ENCODE measurements at places on chromosomes 7 and 10.

- no peak for DNase-seq
Observed at GRCh38 chr10:43208147-43209073, 58.5 kb downstream of the RASGEF1A start.

DNA sequence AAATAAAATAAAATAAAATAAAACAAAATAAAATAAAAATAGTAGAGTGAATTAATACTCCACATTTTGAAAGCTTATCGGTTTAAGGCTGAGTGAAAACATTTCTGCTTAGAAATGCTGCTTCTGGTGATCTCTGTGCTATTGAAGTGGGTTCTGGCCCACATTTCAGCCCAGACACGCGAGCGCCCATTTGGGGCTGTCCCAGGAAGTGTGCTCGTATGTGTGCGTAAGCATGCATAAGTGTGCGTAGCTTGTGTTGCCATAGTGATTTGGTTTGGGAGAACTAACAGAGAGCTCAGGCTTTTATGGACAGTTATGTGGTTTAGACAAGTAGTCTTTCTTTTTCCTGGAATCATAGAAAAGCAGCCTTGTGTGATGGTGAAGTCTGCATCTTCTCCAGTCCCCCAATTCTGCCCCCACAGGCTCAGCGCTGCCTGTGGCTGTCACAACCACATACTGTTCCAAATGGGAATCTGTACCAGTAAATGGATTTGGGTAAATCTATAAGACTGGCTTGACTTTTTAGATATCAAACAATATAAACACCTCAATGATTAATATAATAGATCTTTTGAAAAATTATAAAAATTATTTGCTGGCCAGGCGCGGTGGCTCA is 29.8 kb upstream of the PURB start:
- DNase-seq = no peak

- DNase-seq = peak; percentile 50
Observed at GRCh38 chr7:84509522-84509921, 314.9 kb upstream of the SEMA3A start.

- DNase-seq = no peak
Observed at GRCh38 chr10:79404690-79405131, 40.7 kb downstream of the ZCCHC24 start.

DNA sequence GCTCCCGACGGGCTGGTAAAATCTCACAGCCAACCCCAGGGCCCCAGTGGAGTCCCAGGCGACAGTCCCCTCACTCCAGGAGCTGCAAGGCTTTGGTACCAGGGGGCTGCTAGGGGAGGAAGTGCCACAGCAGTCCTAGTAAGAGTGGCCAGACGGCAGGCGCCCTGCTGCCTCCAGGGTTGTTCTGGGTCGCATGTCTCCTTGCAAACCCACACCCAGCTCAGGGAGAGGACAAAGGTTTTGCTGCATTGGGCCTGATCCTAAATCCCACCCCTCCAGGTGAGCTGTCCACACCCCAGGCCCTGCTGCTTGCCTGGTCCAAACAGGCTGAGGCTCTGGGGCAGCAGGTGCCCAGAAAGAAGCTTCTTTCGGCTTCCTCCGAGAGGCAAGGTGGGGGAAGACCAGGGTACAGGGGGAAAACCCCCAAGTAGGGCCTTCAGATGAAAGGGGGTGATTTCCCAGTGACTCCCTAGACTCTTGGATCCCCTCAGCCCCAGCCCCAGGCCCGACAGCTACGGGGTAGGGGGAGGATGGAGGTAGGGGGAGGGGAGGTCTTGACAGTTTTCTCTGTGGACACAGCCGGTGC is 4.2 kb upstream of the KCP start:
- no peak for DNase-seq

DNA sequence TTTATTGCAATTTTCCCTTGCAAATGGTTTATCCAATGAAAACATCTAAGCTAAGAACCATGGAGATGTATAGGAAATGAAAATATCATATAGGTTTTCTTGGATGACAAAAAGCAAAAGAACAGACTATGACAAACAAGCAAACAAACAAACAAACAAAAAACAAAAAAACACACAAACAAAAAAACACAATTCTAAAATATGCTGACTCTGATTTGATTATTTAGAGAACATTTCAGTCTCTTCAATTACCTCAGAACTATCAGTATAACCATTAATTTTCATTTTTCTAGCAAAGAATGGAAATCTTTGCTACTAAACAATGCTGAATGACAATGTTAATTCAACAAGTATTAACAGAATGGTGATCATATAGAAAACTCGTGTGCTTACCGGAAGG is 369.5 kb upstream of the LRRN3 start:
- DNase-seq = no peak

- DNase-seq = no peak
Observed at GRCh38 chr7:18445483-18445882, 50.1 kb upstream of the HDAC9 start.

- peak; percentile 7 for DNase-seq
Observed at GRCh38 chr7:93461350-93461749, 113.2 kb downstream of the CALCR start.

GRCh38 chr7:50450590-50451032 is 461 bp upstream of the FIGNL1 start:
- no peak for DNase-seq

DNA sequence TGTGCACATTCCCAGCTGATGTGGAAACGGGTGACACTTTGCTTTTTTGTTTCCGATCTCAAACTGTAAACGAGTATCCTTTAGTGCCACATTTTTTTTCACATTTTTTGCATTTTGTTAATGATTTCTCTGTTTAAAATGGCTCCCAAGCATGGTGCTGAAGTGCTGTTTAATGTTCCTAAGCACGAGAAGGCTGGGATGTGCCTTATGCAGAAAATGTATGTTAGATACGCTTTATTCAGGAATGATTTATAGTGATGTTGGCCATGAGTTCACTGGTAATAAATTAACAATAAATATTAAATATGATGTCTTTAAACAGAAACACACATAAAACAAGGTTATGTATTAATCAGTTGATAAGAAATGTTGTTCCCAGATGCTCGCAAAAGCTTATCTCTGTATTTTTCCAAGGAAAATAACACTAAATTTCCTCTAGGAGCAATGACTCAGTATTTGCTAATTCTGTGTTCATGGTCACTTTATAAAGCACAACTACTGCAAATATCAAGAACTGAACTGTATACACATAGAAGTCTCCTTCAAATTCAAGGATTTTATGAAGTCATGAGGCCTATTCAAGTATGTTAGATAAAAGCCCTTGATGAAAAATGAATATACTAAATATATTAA is 305.9 kb upstream of the SMIM30 start:
- DNase-seq = no peak

GRCh38 chr10:104589871-104590270 is 51.2 kb upstream of the SORCS3 start:
- DNase-seq = peak; percentile 11

DNA sequence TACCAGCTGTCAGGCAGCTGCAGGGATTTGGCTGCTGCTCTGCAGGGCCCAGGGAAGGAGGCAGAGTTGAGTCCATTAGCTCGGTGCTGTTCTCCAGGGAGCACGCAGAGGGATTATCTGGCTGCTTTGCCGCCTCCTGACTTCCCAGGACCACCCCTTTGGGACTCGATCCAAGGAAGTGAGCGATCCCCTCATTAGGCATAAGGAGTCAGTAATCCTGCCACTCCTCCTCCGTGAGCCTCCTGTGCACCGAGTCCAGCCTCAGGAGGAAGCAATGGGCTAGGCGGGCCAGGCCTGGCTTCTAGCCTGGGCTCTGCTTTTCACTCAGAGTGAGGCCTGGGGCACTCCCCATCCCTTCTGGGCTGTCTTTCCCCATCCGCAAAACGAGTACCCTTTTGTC is 417.9 kb downstream of the RPS24 start:
- DNase-seq = no peak

DNA sequence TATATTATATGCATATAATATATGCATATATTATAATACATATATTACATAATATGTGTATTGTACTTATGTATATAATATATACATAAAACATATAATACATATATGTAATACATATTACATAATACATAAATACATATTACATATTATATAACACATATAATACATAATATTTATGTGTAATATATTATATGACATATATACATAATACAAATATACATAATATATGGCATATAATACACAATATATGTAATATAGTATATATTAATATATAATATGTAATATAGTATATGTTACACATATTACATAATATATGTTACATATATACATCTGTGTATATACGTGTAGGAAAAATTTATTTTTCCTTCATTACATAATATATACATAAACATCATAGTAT is 63.4 kb downstream of the SGMS1 start:
- no peak for DNase-seq

GRCh38 chr7:69937097-69937496 is 338.8 kb downstream of the AUTS2 start:
- DNase-seq = no peak

DNA sequence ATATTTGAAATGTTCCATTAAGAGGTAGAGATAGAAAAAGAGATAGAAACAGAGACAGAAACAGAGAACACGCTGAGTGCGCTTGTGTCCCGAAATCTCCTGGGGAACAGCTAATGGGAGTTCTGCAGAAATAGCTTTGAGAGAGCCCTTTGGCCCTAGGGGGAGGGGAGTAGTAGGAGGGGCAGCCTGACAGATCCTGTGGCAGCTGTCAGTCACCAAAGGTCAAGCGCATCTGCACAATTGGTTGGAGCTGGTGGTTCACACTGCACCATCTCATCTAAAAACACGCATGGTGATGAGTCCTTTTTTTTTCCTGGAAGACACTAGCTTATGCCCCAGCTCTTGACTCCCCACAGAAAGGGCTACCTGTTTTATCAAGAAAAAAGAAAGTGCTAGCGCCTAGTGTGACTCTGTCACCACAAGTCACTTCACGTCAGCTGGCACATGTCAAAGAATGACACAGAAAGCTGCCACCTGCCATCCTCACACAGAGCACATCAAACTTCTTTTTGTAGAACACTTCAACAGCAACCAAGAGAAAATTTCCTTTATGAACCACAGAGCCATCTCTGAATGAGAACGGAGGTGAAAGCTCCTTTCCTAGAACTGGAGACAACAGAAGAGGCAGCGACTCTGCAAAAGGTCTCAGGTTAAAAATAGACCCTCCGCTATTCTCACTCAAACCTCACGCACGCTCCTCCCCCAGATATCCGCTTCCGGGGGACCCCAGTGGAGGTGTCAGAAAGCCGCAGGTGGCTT is 125.7 kb downstream of the GFRA1 start:
- no peak for DNase-seq

DNA sequence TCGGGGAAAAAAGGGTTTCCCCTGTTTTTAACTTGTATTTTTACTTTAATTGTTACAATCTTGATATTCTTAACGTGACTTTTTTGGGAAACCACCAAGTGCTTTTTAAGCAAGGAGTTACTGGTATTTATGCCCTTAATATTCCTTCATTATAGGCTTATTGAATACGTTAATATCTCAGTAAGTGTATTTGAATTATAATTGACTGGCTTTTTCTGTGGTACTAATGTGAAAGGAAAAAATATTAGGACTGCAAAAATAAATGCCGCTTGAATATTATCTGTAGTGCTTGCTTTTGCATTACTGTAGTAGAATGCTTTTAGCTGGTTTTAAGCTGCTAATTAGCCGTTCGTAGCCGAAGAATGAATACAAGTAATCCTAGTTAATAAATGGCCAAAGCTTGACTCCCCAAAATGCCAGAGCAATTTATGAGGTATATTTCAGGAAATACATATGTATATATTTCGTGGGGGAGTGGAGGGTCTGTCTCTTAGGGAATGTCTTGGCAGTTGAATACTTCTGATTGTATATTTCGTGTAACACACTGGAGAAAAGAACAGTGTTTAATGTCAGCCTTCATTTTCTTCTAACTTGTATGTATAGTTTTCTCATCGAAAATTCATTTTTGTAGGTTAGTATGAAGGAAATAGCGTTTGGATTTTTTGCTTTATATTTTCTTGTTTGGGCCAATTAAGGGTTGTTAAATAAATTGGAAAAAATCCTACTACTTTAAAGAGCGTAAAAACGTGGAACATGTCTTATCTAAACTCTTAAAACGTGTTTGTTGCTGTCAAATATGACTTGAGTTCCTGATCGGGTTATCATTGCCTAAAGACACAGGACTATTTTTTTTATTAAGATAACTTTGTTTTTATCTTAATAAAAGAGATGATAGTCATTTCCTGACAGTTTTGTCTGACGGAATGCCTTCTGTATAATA is 1.5 kb downstream of the PDCD4 start:
- no peak for DNase-seq

DNA sequence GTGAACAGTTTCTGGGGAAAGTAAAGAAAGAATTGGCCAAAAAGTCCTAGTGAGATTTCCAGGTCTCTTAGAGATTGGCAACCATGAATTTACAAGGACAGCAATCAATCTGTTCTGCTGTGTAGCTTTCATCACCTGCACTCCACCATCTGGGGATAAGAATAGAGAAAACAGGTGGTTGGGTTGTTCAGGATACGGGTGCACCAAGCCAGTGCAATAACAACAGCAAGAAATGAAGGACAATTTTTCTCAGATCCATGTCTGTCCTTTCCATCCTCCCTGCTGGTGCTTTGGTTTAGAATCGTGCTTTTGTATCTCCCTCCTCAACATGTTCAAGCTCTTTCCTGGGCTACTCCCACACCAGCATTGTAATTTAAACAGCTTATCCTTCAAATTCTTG is 787.7 kb downstream of the GRID1 start:
- DNase-seq = no peak

DNA sequence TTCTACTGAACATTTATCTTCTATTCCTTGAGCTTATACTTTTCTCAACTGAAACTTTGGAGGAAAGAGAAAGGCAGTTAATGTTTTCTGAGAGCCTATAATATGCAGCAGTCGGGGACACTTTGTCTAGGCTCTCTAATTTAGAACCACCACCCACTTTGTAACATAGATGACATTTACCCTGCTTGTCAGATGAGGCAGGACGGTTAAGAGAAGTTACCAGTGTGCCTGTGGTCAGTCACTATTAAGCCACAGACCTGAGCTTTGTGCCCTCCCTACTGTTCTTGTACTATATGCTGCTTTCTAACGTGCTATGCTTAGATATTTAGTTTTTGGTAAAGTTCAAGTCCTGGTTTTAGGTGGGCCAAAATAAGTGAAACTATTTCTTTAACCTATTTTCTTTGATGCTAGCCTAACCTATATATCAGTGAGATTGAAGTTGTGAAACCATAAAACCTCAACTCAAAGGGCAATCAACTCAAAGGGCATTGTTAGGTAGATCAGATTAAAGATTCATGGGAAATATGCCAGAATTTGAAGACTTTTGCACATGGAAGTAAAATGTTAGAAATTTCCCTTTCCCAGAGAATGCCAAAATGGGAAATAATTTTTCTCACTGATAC is 156.5 kb upstream of the AGR3 start:
- no peak for DNase-seq

- peak; percentile 16 for DNase-seq
Observed at GRCh38 chr10:90481326-90481923, 376.4 kb downstream of the HTR7 start.

DNA sequence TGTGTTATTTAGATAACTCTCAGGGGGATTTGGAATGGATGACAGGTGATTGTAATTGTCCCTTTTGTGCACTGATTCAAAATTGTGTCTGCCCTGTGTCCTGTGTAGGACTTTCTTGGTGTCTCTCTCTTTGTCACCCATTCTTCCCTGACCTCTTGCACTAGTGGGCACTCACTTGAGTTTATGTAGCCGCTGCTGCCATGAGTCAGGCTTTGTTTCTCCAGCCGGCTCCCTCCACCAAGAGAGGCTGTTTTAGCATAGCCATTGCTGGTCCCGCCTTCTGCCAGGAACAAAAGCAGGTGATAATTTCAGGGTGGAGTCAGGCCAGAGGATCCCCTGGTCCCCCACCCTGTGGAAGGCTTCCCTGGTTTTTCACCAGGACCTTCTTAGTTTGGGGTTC is 8.4 kb downstream of the COL17A1 start:
- DNase-seq = peak; percentile 12

Measured in choroid plexus epithelial cell (primary cell).